Left ventricle myocardium superior (tissue), 1 donor: ENCODE measurements at places on chromosomes 11 and 22.

- no peak for DNase-seq
Observed at GRCh38 chr11:98952107-98952506, 68.6 kb upstream of the CNTN5 start.

- DNase-seq = no peak
Observed at GRCh38 chr22:30045494-30045887, 34.8 kb upstream of the HORMAD2 start.

DNA sequence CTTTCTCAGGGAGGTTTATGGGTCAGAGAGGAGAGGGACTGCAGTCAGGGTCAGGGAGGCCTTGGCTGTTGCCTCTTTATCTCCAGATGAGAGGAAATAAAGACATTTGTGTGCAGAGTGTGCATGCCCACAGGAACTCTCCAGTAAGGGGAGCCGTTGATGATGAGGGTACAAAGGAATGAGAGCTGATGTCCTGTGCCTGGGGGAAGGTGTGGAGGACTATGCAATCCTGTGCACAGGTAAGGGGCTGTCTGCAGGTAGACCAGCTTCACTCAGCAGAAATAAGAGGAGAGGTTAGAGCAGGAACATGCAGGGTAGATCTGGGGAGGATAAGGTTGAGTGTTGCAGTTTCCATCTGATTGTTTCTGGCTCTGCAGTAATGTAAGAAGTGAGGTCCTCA lies 132.6 kb downstream of the NTM start:
- DNase-seq = no peak

DNA sequence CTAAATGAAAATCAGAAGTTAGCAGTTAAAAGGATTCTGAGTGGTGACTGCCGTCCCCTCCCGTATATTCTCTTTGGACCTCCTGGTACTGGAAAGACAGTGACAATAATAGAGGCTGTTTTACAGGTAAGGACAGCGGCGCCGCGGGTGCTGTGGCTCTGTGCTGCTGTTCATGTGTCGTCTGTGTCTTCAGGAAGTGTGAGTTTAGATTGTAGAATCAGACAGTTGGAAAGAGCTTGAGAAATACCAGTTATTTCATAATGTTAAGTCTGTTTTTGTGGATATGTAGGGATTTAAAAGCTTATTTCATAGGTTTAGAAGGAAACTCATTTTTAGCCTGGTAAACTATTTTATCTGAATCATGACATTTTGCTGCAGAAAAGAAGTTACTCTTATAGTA lies 27.4 kb upstream of the PANX2 start:
- no peak for DNase-seq

GRCh38 chr11:58059007-58059350 lies 28.2 kb downstream of the OR6Q1 start:
- DNase-seq = no peak

- no peak for DNase-seq
Observed at GRCh38 chr22:37965940-37966664, 12.6 kb downstream of the POLR2F start.

- peak; percentile 84 for DNase-seq
Observed at GRCh38 chr11:14029971-14030920, 67.7 kb downstream of the SPON1 start.

DNA sequence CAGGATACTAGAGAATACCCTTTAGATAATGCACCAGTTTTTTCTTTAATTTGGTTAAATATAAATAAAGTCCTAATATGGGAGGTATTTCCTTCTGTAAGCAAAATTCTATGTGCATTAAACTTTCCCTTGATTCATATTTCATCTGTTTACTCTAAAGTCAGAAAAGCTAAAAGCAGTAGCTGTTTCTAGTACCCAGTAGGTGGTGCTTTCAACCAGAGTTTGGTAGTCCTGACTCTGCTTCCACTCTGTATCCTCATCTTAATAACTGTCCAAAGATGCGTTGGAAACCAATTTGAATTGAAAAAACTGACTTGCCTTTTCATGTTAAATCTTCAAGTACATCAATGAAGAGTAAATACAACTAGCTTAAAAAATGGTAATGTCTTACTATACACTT lies 1065.2 kb downstream of the JRKL start:
- DNase-seq = no peak

- DNase-seq = no peak
Observed at GRCh38 chr22:34950489-34950888, 115.5 kb upstream of the ISX start.

GRCh38 chr22:39216143-39216490 lies 28.7 kb downstream of the PDGFB start:
- peak; percentile 15 for DNase-seq

- DNase-seq = no peak
Observed at GRCh38 chr11:107785401-107785800, 73.2 kb downstream of the SLC35F2 start.

DNA sequence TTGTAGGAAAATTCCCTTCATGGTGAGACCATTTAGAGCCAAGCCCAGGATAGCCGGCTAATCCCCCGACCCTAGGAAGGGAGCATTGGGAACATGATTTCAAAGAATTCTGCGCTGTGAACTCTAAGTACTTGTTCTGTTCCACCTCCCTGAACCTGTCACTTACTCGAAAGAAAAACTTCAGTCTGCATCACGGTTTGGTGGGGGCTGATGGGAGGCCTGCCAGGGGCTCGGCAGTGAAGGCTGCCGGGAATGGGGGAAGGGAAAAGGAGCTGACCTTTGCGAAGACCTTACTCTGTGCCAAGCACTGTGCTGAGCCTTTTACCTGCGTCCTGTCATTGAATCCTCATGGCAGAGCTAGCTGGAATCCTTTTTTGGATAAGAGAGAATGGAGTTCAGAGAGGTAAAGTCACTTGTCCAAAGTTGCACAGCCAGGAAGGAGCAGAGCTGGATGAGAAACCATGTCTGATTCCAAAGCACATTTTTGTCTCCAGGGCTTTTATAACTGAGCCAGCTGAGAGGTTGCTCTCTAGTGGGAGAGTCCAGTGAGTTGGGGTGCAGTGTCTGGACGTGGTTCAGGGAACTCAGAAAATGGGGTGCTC lies 15.4 kb downstream of the RASD2 start:
- DNase-seq = no peak

GRCh38 chr11:95102733-95103132 lies 13.1 kb downstream of the ENDOD1 start:
- DNase-seq = no peak

- peak; percentile 49 for DNase-seq
Observed at GRCh38 chr11:72617080-72617762, 57.0 kb downstream of the PDE2A start.

- no peak for DNase-seq
Observed at GRCh38 chr11:2963761-2964160, 28.4 kb downstream of the NAP1L4 start.

DNA sequence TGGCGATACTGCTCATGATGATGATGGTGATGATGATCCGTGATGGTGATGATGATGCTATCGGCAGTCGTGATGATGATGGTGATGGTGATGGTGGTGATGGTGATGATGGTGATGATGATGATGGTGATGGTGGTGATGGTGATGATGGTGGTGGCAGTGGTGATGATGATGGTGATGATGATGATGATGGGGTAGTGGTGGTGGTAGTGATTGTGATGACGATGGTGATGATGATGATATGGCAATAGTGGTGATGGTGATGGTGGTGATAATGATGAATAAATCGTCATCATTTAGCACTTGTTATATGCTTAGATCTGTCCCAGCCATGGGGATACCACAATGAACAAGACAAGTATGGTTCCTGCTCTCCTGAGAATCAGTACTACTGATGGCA lies 39.2 kb downstream of the SMIM38 start:
- DNase-seq = no peak

DNA sequence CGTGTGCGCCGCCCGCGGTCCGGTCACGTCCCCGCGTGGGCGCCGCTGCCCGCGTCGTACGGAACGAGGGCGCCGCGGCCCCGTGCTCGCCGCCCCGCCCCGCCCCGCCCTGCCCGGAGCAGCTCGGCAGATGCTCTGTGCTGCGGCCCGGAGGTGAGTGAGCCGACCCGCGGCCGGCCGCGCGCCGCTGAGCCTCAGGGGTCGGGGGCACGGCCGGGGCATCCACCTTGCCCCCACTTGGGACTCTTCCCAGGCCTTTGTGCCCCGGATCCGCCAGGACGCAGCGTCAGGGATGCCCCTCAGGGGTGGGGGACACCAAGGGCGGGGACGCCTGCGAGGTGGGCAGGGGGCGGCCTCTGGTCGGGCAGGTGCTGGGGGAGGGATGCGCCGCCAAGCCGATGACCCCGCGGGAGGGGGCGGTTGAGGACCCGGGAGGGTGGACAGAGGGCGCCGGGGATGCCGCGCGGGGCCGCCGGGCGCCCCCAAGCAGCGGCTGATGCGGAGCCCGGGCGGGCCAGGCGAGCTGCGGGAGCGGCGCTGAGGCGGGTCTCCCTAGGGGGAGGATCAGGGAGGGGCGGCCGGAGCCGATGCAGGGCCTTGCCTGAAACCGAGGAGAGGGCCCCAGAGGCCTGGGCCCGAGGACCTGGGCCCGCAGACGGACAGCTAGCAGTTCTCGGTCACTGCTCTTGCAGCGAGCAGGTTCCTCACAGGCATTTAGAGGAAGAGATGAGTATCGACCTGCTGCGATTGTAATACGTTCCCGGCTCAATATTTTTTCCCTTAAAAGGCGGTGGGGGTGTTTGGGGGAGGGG lies at the start of gene GNAZ:
Gene GNAZ (plus strand): TSS at position 102 of the 812 bp plus-strand sequence. CDS start 25,177 bp downstream, outside the sequence.
- DNase-seq = peak; percentile 39

DNA sequence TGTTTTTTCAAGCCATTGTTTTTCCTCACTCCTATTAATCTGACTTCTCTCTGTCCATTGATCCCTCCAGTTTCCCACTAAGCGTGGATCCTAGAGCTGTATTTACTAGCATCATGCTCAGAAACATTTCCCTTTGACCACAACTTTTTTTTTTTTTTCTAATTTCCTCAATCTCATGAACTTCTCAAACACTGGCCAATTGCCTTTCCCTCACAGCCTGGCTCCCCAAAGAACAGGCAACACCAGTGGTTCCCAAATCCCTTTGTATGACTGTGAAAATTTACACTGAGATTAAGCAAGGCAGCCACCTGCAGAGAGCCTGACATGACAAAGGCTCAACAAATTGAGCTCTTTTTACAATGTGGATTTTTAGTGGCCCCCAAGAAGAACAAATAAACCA lies 1.4 kb upstream of the TPP1 start:
- no peak for DNase-seq

DNA sequence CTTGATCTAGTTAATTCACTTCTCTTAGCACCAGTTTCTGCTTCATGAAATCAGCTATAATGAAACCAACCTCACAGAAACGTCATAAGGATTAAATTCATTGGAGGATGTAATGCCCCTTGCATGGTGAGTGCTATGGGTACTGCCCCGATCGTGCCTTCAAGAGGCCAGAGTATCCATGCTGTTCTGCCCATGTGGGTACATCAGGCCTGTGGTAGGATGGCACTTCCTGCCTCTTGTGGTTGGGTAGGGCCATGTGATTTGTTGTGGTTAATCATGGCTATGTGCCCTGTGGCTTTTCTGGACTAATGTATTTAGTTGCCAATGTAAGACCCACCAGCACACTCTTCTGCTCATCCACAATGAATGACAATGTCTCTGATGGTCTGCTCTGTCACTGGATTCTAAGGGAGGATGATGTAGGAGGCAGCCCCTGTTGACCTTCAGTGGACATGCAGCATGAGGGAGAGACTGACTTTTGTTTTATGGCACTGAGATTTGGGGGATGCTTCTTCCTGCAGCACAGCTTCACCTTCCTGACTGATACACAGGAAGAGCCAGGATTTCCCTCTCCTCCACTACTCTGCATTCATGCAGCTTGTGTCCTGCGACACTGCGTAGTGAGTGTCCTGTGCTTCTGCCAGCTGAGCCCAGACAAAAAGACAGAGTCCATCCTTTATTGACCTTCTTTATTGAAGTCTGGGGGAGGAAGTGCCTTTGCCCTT lies 66.2 kb downstream of the DHCR7 start:
- DNase-seq = no peak

DNA sequence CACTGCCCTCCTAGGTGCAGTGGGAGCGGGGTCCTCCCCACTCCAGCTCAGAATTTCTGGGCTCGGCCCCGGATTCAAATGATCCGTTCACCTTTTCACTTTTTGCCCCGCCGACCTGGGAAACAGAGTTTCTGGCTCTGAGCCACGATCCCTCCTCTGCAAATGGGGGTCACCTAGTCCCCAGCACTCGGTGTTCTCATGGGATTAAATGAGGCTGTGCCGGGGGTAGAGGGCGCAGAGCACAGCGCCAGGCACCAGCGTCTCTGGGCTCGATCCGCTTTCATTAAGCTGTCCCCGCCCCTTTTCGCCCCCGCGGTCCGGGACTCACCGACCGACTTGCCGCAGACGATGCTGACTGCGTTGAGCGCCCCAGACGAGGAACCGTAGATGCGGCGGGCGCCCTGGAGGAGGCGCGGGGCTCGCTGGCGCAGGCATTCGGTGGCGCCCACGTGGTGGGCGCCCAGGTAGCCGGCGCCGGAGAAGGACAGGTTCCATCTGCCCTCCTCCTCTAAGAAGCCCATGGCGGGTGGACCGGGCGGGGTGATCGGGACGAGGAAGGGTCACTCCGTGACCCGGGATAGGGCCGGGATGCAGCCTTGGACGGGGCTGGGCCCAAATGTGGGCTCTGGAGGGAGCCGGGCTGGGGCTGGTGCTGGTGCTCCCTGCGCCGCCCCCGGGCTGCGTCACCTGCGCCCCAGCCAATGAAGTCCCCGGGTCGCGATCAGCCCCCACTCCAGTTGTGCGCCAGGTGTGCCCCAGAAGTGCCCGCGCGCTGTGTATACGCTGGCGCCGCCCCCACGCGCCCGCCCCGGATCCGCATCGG lies at the start of gene PNPLA5:
Gene PNPLA5 (minus strand): TSS at position 654 of the 823 bp plus-strand sequence. CDS start 133 bp downstream, at position 521.
- no peak for DNase-seq
